NCI-H1436 (cell line): ENCODE measurements at places on chromosomes 5 and 9.

DNA sequence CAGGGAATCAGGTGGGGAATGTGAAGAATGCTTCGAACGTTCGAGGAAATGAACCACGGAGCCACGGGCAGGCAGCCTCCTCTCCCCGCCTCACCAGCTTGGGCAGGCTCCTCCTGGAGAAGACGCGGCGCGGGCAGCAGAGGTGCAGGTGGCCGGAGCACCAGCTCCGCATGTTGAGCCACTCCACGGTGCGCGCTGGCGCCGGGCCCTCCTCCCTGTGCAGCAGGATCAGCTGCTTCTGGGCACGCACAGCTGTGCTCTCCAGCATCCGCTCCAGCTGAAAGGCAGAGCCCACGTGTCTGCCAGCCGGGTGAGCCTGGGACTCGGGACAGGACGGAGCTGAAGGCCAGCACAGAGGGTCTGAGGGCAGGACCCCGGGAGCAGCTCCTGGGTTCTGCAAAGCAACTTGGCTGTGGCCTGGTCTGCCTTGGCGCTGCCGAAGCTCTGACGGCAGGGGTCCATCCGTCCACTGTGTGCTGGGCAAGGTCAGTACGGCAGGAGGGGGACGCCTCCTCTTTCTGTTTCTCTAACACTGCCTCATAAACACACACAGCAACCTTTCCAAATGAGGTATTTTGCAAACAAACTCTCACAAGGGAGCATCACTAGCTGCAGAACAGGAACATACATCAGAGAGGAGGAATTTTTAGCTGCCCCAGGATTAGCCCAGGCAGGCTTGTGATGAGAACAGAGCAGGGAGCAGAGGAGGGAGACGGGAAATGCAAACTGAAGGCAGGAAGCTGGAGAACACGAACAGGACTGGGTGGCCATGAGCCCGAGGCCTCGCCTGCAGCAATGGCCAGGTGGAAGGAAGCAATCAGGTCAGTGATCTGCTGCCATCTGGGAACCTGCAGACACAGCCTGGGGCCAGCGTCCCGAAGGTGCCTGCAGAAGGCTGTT lies 20.1 kb upstream of the NSMF start:
- no peak for DNase-seq

GRCh38 chr9:131111854-131112311 lies 13.5 kb upstream of the NUP214 start:
- DNase-seq: no peak

GRCh38 chr9:135085830-135086546 lies 1.5 kb upstream of the OLFM1 start:
- DNase-seq: peak; percentile 48

DNA sequence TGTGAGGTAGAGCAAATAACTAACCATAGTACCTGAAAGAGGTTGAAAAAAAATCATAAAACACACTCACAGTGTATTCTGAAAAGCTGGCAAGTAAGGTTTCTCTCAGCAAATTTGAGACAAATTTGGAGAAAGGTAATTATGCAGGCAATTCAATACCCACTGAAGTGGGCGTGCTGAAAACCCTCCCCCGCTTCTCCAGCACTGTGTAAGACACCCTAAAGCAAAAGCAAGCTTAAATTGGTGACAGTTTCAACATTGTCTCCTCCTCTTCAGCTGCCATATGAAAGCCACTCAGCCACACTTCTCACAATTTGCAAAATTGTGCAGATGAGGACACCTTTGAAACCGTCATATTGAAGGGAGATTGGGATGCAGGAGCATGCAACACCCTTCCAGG lies 322.3 kb upstream of the CDH6 start:
- DNase-seq: no peak

DNA sequence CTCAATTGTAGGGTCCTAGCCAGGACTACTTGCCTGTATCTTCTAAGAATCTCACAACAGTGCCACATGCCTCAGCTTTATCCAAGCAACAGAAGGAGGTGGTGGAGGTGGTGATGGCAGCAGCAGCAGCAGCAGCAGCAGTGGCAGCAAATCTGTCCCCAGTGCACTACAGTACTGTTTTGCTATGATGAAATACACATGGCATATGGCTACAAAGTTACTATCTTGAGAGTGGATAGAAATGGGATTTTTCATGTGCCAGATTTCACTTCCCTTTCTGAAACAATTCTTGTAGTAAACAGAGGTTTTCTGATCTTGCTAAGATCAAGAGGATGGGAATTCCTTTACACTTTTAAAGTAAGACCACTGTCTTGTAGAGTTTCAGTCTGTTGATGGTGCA lies 8.1 kb upstream of the CYSTM1 start:
- DNase-seq: no peak

DNA sequence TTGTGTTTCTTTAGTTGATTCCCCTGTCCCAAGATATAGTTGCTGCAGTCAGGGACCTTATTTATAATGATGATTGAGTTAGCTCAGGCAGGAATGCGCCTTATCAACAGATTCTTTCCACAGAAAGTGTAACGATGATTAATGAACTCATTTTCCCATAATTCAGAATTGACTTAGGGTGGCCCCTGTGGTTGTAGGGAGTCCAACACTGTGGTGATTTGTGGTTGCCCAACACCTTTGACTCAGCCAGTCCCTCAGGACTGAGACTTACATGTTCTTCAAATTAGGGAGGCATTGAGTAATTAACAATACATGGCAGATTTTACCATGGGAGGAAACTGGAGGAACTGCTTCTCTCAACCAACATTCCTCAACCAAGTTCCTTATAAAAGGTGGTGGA lies 221.9 kb downstream of the GABRG2 start:
- DNase-seq: no peak

DNA sequence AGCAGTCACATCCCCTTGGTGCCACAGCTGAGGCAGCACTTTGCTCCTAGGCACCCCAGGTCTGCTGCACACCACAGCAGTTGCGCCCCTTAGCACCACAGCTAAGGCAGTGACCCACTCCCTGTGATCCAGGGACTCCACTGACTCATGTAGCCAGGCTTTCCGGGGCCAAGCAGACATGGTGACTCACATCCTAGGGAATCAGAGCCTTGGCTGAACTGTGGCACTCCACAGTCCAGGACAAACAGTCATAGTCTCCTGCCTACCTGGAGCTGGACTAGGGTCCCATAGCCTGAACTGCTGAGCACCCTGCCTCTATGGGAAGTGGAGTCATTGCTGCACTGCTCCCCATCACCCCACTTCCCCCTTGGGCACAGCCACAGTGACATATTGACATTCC lies 338.7 kb downstream of the NPR3 start:
- no peak for DNase-seq

GRCh38 chr9:83147315-83148149 lies 84.6 kb upstream of the RASEF start:
- DNase-seq: no peak

GRCh38 chr9:92181296-92181695 lies 66.1 kb upstream of the SPTLC1 start:
- DNase-seq: no peak

GRCh38 chr5:142289708-142290576 lies 34.9 kb downstream of the SPRY4 start:
- DNase-seq: no peak

DNA sequence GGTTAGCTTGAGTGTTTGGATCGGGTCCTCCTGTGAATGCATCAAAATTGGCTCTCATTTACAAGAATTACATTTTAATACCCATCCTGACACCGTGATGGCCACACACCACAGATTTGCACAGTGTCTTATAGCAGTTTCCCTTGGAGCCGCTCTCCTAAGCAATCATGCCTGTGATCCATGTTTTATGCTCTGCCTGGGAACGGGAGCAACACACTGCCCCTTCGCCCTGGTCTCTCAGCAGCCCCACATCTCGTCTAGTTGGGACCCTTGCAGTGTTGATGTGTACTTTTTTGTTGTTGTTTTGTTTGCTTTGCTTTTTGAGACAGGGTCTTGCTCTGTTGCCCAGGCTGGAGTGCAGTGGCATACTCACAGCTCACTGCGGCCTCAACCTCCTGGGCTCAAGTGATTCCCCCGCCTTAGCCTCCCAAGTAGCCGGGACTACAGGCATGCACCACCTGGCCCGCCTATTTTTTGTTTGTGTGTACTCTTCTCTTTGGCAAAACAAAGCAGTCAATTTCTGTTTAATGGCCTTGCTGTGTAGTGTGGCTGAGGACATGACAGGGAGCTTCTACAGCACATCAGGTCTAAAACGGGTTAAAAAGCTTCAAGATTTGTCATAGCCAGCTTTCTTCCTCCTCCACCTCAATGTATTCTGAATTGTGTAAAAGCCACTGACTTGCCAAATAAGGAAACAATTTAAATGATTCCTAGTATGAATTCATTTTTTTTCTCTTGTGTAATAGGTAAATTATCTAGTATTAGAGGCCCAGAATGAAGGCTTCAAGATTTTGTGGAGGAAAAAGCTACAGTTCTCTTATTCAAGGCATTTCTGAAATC lies 101.6 kb upstream of the TBCA start:
- no peak for DNase-seq

GRCh38 chr5:159098603-159099436 lies 896 bp downstream of the EBF1 start:
- peak; percentile 57 for DNase-seq

GRCh38 chr5:142896325-142897007 lies 126.3 kb downstream of the ARHGAP26 start:
- DNase-seq: no peak

DNA sequence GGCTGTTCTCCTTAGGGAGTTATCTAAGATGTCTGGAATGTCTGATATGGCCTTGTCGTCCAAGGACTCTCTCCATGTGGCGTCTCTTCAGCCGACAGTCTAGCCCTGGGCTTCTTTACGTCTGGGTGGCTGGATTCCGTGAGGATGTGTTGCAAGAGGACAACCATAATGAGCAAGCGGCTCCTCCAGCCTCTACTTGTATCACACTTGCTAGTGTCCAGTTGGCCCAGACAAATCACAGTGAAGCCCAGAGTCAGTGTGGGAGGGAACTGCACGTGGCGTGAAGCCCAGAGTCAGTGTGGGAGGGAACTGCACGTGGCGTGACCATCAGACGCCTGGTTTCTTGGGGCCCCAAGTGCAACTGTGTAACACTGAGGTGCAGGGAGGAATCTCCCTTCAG lies 61.1 kb downstream of the COL23A1 start:
- no peak for DNase-seq

DNA sequence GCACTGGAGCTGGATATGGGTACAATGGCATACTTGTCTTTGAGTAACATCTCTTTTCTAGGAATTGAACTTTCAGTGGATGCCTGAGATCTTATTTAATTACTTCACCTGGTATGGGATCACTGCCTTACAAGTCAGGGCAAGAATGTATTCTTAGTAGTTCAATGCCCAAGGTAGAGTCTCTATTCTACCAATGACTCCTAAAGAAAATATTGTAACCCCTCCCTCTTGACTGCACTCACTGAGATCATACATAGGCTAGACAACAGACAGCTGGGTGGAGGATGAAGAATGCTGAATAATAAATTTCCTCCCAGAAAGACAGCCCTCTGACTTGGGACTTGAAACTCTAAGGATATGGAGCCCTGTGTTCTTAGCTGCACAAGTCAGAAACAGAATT lies 1216.3 kb upstream of the ACO1 start:
- DNase-seq: no peak

DNA sequence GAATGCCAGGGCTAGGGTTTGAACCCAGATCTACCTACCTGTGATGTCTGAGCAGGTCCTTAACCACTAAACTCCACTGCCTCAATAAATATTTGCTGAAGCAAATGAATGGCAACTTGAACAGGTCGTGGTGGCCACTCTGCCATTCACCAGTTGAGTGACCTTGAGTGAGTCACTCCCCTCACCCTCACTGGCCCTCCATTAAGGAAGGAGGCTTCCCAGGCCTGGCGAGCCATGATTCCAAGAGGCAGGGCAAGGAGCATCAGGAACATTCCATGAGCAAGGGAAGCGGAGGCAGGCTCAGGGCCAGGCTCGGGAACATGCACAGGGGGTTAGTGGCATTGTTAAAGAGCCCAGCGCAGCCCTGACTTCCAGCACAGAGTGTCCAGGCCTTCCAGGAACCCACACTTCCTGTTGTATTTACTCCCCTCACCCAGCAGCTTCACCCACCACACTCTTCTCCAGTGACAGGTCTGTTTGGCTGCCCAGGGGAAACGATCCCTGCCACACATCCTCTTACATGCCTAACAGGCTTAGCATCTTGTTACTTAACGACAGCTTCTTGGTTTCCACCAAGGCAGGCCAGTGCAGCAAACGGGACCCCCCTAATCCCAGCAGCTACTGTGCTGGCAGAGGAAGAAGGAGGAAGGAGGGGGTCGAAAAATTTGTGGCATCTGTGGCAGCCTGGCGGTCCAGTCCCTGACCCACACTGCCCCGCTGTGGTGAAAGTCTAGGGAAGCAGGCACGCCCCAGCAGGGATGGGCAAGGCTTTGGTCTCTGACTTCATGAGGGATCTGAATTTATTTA lies 43.7 kb upstream of the TTC1 start:
- peak; percentile 37 for DNase-seq

DNA sequence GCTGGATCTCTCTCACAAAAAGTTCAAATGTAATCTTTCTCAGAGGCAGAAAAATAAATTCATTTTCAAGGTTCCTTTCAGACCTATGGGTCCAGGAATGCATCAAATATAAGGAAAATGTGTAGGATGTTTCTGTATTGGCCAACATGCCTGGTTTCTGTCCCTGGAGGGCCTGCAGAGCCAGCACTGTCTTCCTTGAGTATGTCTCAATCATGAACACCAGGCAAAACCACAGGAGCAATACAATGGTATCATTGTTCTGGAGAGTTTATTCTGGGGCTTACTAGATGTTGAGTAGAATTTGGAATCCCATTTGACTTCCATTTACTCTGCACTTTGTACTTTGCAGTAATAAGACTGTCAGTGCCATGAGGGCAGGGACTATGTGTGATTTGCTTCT lies 23.5 kb downstream of the INSYN2B start:
- DNase-seq: no peak

DNA sequence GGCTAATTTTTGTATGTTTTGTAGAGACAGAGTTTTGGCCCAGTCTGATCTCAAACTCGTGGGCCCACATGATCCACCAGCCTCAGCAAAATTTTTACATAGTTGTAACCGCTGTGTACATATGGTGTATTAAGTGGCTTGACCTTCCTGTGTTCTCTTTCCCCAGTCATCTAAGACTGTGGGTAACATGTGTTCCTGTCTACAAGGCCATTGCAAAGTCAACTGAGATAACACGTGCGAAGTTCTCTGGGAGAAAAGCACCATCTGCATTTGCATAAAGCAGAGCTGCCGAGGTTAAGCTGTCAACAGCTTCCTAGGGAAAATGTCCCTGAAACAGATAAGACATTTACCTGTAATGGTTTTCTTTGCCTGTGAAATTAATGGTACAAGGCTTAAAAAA lies 273.7 kb downstream of the FANCC start:
- no peak for DNase-seq

- DNase-seq: no peak
These were observed at the start of gene IL12B for GRCh38 chr5:159330131-159330800. Gene IL12B (minus strand): TSS chr5:159330487. CDS start chr5:159326782, 3,705 bp downstream.

DNA sequence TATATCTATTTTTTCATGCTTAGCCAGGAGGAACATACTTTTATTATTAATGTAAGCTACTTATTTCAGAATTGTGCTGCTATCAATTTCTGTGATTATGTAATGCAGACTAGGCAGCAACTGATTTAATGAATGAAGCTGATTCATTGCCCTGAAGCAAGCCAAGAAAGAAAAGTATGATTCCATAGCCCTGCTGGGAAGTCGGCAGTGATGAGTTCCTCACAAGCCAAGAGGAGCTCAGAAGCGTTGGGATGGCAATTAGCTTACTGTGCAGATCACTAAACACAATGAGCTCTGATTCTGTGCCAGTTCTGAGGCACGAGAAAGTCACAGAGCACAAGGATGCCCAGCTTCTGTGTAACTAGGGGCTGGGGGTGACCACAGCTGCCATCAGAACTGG lies 254.3 kb upstream of the KLF9 start:
- DNase-seq: no peak
